Suppressor macrophage treated with lipopolysaccharide for 4 hours (primary cell): ENCODE measurements at places on chromosomes 12 and 14.
A peak's percentile ranks its signal among the peaks of the same experiment; 100 is the strongest.

GRCh38 chr14:96461950-96462798, 40.0 kb upstream of the PAPOLA start:
- DNase-seq = no peak

DNA sequence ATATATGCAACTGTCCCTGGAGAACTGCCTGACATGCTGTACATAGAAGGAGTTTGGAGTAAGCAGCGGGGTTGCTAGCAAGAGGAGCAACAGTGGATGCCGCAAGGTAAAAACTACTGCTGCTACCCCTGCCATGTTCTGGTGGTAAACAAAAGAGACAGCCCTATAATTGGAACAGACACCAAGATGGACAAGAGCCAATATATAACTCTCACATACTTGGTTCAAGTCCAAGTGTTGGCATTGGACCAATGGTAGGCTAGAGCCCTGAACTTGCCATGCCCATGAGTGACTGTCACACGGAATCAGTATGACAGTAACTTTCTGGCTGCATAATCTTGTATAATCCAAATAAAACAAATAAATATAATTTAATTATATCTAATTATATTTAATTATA, 13.7 kb downstream of the ATXN7L3B start:
- DNase-seq = no peak

DNA sequence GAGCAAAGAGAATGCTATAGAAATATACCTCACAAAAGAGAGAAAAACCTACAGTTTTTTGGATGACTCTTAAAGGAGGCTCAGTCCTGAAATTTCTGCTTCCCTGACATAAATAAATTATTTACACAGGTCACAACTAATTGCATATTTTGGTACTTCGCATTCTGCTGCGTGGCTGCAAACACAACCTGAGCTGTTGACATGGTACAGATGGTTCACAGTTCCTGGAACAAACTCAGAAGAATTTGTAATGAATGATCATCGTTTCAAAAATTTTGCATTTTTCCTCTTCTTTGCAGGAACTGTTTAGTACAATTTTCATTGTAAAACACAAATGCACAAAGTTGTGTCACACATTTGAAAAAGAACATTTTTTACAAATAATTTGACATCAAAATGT, 313.7 kb upstream of the SYT1 start:
- no peak for DNase-seq

GRCh38 chr12:54987611-54988231, 3.2 kb upstream of the TESPA1 start:
- no peak for DNase-seq

DNA sequence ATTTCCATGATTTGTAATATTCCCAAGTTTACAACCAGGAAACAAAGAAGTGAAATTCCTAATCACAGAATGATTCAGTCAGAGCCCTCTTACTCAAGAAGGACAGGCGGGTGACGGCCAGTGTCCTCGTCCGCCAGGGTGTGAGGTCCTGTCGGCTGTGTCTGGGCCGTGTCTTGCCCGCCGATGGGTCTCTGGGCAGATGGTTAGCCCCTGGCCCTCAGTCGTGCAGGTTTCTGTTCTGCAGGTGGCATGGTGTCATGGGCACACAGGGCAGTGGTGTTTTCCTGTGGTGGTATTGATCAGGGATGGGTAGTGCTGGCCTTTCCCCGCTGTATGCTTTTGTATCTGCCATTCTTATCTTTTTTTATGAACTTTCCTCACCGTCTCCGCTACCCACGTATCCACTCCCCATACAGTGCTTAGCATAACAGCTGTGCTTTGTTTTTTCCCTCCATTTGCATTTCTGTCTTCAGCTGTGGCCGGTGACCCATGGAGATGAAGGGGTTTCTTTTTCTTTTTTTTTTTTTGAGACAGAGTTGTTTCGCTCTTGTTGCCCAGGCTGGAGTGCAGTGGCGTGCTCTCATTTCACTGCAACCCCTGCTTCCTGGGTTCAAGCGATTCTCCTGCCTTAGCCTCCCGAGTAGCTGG, 100.7 kb downstream of the TSPAN9 start:
- no peak for DNase-seq

DNA sequence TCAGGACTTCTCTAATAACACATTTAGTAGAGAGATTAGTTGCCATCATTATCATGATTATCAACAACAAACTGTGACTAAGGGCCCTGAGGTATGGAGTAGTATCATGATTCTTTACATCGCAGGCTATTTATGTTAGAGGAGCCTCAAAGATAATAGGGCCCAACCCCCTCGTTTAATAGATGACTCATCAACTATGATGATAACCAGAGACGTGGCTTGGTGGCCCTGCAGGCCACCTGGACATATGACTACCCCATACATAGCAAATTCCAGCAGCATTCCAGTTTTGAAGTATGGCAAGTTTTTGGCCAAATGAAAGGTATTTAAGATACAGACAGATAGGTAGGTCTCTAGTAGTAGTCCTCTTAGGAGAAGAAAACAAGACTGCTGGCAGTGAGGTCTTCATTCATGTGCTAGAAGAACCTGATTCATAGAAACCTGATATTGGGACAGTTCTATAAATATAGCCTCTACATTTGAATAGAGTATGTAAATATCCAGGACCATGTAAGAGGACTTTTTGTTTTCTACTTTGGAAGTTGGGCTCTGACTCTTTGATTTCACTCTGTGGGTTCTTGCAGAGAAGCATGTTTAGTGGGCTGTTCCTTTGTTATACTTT, 5.6 kb downstream of the RIC8B start:
- DNase-seq = no peak

- DNase-seq = no peak
Measured at GRCh38 chr12:45655186-45655585, 74.3 kb upstream of the ARID2 start.

DNA sequence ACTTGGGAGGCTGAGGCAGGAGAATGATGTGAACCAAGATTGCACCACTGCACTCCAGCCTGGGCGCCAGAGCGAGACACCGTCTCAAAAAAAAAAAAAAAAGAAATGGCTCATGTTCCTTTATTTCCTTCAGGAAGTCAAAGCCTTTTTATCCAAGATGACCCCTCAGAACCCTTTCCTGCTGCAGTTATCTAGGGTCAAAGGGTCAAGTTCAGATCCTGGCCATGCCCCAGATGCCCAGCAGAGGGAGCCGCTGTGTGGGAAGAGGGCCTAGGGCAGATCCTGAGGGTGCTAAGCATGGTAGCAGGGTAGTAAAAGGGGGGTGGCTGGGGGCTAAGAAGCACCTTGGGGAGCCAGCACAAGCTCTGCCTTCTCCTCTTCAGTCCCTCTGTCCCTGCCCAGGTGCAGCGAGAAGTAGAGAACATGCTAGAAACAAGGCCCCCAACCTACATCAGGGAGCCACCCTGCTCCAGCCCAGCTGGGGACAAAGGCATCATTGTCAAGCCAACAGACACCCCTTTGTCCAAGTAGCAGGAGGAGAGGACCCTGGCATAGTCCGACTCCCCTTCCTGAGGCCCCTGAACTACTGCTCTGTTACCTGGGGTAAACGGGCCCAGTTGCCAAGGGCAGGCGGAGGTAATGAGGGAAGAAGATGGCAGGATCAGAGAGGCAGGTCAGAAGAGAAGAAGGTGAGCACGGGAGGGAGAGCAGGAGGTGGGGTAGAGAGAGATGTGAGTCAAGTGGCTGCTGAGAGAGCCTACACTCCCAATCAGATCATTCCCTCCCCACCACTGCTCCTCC, 6.5 kb downstream of the NFE2 start:
- DNase-seq = peak; percentile 82

DNA sequence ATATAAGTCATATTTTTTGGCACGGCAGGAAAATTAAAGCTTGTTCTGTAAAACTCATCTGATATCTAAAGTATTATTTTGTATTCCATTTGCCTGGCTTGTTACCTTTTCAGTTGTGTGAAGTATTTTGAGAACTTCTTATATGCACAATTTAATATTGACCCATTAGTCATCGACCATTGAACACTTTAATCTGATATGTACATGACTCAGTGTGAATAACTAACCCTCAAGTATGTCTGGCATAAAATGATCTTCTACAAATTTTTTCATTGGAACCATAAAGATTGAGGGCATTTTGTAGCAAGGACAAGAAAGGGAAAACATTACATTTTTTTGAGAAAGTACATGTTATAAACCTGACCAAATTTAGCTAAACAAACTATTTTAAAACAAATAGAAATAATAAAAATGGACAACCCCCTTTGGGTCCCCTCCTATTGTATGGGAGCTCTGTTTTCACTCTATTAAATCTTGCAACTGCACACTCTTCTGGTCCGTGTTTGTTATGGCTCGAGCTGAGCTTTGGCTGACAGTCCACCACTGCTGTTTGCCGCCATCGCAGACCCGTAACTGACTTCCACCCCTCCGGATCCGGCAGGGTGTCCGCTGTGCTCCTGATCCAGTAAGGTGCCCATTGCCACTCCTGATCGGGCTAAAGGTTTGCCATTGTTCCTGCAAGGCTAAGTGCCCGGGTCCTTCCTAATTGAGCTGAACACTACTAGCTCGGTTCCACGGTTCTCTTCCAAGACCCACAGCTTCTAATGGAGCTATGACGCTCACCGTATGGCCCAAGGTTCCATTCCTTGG, 118.8 kb downstream of the SLC6A15 start:
- DNase-seq = no peak

GRCh38 chr12:8844665-8845064, 22.2 kb downstream of the A2ML1 start:
- no peak for DNase-seq

- no peak for DNase-seq
Measured at GRCh38 chr12:104150416-104150815, 12.4 kb upstream of the NFYB start.

DNA sequence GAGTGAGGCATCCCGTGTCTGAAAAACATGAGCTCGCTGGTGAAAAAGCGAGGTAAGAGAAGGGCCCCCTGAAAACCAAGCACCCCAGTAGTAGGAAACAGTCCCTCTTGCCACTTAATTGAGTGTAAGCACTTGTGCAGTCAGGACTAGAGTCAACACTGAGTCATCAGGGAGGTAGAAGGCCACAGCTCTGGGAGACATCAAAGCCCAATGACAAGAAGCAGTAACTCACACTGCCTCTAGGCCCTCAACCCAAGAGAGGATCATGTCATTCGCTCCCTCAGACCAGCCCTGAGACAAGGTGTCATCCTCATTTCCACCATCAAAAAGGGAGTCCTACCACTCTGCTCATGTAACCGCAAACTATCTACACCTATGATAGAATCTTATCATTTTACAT, 17.8 kb downstream of the POMT2 start:
- peak; percentile 54 for DNase-seq

DNA sequence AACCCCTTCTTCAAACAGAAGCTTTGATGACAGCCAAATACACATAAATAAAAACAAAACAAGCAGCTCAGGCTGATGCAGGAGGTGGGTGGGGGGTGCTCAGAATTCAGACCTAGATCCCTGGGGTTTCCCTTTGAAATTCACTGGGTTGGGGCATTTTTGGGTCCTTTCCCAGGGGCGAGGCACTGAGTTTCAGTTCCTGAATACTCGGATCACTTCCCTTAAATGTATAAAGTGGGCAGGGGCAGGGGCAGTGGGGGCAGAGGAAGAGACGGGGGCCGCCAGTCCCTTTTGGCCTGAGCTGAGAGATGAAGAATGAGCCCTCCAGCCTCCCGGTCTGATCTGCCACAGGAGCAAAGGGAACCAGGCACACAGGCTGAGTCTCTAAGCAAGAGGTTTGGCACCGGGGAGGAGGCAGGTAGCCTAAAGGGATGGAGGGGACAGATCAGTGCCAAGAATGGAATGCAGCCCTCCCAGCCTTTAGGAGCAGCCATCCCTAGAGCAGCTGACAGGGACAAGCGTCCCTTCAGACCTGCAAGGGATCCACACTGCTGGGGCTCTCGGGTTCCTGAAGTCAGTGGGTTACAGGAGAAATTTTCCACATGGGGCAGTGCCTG, 20.3 kb downstream of the KDM2B start:
- peak; percentile 97 for DNase-seq

DNA sequence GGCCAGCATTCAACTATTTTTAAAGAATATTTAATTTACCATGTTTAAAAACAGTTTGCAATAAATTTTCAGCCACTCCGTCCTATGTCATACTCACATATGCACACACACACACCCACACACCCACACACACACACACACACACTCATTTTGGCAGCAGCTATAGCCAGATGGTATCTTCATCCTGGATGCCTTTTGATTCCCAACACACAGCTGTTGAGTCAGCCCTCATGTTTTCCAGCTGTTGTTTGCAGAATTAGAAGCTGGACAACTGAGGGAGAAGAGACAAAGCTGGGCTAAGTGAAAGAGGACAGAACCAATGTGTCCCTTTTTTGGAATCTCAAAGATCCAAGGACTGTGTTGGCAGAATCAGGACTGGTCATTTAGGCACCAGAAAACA, 80.0 kb upstream of the EGLN3 start:
- no peak for DNase-seq

DNA sequence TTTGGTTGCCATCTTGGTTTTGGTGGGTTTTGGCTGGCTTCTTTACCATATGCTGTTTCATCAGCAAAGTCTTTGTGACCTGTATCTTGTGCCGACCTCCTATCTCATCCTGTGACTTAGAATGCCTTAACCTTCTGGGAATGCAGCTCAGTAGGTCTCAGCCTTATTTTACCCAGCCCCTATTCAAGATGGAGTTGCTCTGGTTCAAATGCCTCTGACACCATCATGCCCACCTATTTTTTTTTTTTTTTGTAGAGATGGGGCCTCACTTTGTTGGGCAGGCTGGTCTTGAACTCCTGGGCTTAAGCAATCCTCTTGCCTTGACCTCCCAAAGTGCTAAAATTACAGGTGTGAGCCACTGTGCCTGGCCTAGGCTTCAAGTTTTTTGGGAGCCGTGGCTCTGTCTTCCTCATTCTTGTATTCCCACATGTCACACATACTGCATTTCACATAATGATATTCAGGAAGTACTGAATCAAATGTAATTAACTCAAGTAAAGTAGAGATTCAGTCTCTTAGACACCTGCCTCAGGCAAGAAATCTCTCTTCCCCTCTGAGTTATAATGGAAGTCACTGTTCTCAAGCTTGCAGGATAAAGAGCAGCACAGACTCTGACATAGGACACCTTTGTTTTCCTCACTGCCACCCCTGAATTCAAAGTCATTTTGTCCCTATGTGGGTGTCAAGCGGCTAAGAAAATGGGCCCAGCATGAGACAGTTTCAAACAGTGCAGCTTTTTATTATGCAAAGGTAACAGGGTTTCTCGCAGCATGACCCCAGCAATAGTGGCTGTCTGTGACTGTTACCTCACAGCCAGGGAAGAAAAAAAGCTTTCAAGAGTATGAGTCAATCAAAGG, 159.0 kb downstream of the PTPN11 start:
- DNase-seq = no peak

- DNase-seq = no peak
Measured at GRCh38 chr14:53638966-53639365, 317.7 kb downstream of the BMP4 start.

- no peak for DNase-seq
Measured at GRCh38 chr14:89910691-89911009, 43.9 kb downstream of the EFCAB11 start.
